ENCODE measurements at places on chromosomes 5 and 9.

DNA sequence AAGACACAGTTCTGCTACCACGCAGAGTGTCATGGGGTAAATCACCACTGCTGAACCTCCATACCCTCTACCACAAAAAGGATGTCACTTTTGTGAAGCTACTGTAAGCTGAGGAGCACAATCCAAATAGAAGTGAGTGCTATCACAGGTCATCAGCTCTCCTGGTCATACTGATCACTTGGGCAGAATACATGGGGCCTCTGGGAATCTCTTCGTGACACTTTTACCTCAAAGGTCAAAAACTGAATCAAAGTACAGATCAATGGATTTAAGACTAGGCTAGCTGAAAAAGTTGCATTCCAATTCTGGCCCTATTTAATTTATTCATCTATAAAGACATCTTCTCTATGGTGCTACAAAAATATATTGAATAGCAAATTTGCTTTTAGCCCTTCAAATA, 115.5 kb downstream of the MPDZ start:
- no peak for DNase-seq

DNA sequence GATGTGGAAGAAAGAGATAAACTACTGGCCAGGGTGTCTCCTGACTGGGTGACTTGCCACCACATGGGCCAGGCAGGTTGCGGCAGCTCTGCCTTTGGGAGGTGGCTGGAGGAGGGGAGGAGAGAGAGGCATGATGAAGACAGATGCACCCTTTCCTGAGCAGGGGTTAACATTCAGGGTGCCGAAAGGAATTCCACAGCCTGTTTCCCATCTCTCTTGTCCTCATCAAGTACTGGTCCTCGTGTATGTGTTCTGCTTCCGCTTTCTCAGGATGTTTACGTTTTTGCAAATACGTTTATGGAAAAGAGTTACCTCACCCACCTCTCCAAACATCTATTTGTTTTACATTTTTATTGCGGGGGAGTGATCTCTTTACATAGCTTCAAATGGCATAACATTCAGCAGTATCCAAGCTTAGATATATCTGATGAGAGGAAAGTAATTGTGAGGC, 73.4 kb downstream of the C9orf85 start:
- no peak for DNase-seq

DNA sequence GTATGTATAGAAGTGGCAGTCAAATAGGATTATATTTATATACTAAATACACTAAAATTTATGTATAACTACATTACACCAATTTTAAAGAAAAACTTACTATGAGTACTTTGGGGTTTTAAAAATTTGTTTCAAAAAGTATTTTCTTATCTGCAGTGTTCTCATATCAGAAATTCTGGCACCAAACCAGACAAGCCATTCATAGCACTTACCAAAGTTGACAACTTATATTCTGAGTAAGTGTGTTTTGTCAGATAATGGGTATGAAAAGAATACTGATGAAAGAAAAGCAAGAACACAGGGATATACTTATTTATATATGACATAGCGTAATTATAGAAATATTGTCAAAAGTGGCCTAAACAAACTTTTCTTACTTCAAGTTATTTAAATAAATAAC, 67.5 kb downstream of the SPEF2 start:
- no peak for DNase-seq

- no peak for DNase-seq
Measured at GRCh38 chr5:136070486-136071285, 41.9 kb downstream of the TGFBI start.

GRCh38 chr5:128234928-128235641, 151.5 kb downstream of the SLC12A2 start:
- DNase-seq: no peak

DNA sequence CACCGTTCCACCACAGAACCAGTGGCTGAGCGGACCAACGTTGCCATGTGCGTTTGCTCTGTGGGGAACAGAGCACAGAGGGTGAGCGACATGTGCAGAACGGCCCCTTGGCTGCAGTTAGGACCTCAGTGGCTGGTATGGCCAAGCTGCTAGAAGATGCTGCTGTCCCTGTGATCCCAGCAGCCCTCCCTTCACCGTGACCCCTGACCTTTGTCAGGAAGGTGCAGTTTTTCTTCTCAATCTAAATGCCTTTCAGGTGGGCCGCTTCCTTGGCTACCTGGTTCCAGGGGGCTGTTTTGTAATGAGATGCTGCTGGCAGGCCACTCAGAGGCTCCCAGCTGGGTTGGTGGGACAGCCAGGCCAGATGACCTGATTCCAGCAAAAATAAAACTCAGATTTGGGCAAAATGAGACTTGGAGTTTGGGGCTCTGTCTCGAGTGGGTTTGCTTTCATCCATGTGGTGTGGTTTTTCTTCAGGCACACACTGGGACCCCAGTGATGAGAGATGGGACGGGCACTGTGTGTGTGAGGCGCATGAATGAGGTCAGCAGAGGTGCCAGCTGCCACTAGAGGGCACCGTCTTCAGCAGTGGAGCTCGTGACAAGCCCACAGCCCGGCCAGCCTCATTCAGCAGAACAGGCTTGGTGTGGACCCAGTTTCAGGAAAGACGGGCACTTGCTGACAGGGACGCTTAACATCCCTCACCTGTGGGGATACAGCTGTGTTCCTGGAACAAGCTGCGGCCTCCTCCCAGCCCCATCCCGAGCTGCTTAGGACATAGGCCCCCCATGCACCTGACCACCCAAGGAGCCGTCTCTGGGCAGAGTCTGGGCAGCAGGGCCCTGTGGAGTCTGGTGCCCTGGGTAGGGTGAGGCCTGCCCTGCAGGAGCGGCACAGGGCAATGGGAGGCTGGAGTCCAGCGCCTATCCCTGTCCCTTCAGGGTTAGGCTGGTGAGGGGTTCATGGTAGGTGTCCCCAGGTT, 4.1 kb downstream of the MRPS2 start:
- peak; percentile 44 for DNase-seq

DNA sequence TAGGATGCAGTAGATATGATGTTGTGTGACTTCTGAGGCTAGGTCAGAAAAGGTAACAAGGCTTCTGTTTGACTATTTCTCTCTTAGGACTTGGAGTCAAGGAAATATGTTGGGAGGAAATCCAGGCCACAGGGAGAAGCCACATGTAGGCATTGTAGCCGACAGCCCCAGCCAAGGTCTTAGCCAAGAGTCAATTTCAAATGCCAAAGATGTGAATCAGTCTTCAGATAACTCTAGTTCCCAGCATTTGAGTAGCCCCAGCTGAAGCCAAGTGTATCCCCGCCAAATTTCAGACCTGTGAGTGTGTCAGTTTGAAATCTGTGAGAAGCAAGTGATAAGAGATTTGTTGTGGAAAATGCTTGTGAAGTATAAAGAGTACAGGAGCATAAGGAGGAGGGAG, 38.1 kb upstream of the ISL1 start:
- DNase-seq: no peak

DNA sequence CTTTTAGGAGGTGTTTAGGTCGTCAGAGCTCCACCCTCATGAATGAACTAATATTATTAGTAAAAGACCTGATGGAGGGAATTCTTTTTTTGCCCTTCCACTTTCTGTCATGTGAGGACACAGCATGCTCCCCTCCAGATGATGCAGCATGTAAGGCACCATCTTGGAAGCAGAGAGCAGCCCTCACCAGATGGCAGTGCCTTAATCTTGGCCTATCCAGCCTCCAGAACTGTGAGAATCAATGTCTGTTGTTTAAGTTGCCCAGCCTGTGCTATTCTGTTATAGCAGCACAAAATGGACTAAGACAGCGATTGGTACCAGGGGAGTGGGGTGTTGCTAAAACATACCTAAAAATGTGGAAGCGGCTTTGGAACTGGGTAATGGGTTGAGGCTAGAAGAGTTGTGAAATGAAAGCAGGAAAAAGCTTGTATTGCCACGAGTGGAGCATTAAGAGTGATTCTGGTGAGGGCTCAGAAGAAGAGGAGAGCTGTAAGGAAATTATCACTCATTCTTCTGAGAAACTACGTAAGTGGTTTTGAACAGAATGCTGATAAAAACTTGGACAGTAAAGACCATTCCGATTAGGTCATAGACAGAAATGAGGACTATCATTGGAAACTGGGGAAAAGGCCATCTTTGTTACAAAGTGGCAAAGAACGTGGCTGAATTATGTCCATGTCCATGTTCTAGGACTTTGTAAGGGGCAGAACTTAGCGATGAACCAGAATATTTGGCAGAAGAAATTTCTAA, 28.6 kb downstream of the PTPDC1 start:
- no peak for DNase-seq

- DNase-seq: no peak
Measured at GRCh38 chr5:172690258-172691075, 49.4 kb downstream of the NEURL1B start.

DNA sequence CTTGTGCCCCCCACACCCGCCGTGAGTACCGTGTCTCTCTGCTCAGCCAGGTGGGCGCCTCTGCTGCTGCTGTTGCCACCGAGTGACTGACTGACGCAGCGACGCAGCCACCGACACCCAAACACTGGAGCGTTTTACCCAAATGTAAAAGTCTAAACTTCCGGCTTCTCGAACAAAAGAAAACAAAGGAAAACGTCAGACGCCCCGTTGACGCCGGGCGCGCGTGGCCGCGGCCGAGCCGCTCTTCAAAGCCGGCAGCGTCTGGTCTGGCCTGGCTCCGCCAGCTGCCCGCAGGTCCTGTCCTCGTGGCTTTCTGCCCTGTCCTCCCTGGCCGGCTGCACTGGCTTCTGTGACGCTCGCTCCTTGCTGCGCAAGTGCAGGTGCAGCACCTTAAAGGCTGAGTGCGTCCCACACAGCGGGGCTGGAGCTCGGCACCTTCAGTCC, 41.4 kb upstream of the CLPTM1L start:
- DNase-seq: peak; percentile 82

DNA sequence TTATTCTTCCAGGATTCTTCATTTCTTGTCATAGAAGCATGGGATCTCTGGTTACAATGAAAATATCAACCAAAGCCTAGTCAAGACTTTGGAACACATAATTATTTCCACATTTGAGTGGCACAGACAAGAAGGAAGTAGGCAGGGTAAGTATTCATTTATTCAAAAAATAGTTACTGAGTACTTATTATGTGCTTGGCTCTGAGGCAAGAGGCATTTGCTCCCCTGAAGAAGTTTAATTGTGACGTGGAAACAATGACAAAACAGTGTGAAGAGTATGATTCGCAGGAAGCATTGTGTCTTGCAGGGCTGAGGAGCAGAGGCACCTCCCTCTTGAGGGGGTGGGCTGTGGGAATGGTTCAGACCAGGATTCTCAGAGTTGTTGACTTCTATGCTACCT, 45.0 kb upstream of the TNFSF15 start:
- no peak for DNase-seq

- no peak for DNase-seq
Measured at GRCh38 chr5:180439911-180440769, 54.0 kb upstream of the CNOT6 start.

DNA sequence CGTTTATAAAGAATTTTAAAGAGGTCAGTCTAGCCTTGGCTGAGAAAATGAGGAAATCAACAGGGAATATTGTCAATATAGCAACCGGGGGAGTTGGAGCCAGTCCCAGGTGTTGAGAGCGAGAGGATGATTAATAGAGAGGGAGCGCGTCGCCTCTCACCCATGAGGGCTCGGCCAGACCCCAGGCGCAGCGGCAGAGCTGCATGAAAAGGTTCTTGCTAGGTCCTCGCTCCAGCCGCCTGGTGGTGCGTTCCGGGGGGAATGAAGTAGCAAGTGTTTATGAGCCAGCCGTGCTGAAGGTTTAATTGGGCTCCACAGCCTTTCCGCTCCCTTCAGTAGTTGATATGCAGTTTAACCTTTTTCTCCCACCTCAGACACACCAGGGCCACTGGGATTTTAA, 167.3 kb upstream of the IRX1 start:
- DNase-seq: no peak

- DNase-seq: no peak
Measured at GRCh38 chr9:32395510-32396216, 11.2 kb downstream of the ACO1 start.

DNA sequence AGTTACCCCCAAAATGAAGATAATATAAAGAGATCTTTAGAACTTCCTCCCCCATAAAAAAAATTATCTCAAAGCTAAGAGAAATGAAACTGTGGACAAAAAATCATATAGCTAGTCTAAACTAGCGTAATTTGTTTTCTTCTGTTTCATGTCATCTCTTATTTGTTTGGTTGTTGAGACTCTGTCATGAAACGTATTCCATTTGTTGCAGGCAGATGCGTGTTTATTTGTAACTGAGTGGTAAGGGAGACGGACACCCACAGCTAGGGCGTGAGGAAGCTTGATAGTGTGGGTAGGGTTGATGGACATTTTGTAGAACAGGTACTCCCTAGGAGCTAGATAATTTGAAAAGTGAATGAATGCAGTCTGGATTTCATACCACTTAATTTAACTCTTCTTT, 41.9 kb downstream of the OSTF1 start:
- no peak for DNase-seq

DNA sequence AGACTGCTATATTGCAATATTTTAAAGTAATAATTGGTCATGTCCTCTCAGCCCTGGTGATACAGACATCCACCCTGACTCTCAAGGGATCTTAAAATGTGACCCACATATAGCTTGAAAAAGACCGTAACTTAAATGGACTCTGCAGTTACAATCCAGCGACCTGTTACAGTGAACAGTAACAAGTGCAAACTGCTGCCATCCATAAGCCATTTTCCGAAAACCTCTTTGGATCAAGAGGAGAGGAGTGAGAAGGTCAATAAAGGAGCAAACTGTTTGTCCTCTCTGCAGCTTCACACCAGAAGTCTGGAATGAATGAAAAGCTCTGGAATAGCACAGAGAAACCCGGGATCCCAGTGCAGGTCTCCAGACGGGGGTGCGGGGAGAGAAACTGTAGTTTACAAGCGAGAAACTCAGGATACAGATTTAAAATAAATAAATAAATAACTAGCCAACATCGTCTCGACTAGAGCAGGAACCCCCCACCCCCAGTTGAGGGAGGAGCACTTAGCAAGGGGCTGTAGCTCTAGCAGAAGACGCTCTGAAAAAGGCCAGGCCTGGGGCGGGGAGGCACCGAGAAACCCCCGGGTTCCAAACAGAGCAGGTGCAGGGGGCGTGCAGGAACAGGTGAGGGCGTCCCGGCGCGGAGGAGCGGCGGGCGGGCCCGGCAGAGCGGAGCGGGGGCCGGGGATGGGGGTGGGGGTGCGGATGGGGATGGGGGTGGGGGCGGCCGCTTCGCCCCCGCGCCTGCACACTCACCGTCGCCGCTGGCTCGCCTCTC, 572 bp downstream of the ZDHHC21 start:
- DNase-seq: no peak

DNA sequence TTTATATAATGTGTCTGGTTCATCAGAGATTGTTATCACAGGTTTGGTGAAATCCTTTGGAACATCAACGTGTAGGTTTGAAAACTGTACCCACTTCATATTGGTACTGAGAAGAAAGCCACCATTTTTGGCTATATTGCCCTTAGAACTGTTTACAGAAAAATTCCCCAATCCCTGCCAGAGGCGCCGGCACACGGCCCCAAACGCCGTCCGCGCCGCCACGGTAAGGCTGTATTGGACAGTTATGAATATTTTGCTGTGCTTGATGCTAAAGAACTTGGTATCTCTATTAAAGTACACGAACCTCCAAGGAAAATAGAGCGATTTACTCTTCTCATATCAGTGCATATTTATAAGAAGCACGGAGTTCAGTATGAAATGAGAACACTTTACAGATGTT, 35.2 kb downstream of the DCAF10 start:
- no peak for DNase-seq

All from CD4-positive, alpha-beta T cell treated with Interleukin-1 beta for 1 hour (primary cell).